Mucosa of gallbladder (tissue), 1 donor: ENCODE measurements at places on chromosomes 11 and 22. TPM values are rescaled to one million over a fixed set of nuclear protein-coding genes. Genes with fewer than 3 reads are reported as not detected.

DNA sequence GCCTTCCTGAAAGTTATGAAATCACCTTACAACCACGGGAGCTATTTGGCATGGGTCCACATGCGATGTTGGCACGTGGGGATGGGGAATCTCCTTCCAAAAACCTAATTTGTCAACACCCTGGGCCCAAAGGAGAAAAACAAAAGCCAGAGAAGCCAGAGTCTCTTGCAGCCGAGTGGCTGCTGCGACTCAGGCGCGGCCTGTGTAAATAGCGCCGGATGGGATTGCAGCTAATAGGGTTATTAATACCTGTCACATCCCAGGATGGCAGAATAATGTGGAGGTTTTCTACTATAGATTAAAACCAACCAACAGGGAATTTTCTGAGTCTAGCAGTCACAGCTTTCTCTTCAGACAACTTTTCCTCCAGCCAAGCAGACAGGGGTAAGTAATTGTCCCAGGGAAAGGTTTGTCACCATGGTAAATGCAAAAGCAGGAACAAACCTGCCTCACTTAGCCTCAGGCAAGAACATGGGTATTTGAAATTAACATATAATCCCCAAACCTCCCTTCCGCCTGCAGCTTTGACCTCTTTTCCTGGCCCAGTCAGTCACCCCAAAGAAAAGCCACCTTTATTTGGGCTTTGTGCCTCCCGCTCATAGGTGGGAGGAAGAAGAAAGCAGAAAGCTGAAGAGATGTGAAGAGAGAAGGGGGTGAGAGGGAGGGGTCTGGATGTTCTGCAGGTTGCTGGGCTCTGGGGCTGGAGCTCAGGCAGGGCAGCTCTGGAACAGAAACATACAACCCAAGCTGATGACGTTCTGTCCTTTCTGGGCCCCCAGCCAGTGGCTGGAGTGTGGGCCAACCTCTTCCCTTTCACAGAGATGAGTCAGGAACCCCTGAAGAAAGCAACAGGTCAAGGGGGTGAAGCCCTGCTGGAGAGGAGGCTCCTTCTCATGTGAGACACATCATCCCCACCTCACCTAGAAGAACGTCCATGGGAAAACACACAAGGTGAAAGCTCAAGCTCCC is 376.5 kb downstream of the NXPE2 start:
- no peak for DNase-seq

DNA sequence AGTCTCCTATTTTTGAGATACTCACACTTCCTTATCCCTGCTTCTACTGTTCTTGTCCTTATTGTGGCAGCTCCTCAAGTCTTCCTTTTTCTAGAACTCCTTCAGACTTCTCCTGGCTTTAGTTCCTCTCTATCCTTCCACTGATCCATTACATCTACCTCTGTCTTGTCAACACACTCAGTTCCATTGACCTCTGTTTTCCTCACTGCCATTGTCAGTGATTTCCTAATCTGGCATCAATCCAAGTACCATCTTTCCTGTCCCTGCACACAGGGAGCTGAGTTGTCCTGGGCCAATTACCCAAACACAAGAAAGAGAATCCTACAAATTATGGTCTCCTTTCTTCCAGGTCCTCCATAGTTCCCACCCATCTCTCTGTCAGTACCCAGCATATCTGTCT is 27.9 kb upstream of the RIC3 start:
- DNase-seq: no peak

The ENTHD1 gene
- 0.09 TPM for total RNA-seq

DNA sequence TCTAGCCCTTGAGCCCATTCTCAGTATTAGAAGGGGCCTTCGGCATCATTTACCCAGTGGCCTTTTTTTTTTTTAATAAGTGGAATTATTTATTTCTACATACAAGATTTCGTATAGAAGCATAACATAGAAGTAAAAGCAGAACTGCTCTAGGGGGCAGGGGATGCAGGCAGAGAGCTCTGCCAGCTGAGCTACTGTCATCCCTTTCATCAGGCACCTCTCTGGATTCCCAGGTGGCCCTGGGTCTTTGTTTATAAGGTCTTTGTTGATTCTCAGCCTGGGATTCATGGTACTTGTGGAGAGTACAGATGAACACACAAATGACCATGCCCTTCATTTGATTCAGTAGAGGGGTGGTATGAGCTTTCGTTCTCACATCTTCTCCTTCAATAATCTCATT is 66.4 kb downstream of the GAB2 start:
- no peak for DNase-seq

- no peak for DNase-seq
Measured at GRCh38 chr11:103988595-103988969, 47.9 kb upstream of the DDI1 start.
